Progenitor cell of endocrine pancreas (in vitro differentiated cells): ENCODE measurements at places on chromosomes 1 and 21. TPM values are rescaled to one million over a fixed set of nuclear protein-coding genes. Genes with fewer than 3 reads are reported as not detected.

DNA sequence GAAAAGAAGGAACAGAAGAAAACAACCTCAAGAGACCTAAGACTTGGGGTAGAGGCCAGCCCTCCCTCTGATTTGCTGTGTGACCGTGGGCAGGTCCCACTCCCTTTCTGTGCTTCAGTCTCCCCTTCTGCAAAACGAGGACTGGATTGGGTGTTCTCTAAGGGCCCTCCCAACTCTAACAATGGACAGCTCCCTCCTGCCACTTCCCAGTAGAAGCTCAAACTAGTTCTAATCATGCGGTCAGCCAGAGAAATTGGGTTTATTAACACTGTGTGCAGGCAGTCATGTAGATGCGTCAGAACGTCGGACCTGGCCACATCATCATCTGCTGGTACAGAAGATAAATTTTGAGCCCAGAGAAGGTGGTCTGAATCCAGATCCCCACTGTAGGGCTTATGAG is 1.6 kb upstream of the PADI4 start:
- H3K27ac ChIP-seq: no peak overlapping the region
- peaks cover 8% of the 10 kb centered on the region for H3K27me3 ChIP-seq
- no peak overlapping the region for H3K4me3 ChIP-seq
- H3K4me1 ChIP-seq: peaks cover 2% of the 10 kb centered on the region

GRCh38 chr1:68085752-68086151 is 35.3 kb upstream of the DIRAS3 start:
- no peaks in the 10 kb centered on the region for H3K36me3 ChIP-seq
- H3K27me3 ChIP-seq: no peaks in the 10 kb centered on the region
- H3K27ac ChIP-seq: no peak overlapping the region
- DNase-seq: no peak
- no peak overlapping the region for H3K4me3 ChIP-seq

DNA sequence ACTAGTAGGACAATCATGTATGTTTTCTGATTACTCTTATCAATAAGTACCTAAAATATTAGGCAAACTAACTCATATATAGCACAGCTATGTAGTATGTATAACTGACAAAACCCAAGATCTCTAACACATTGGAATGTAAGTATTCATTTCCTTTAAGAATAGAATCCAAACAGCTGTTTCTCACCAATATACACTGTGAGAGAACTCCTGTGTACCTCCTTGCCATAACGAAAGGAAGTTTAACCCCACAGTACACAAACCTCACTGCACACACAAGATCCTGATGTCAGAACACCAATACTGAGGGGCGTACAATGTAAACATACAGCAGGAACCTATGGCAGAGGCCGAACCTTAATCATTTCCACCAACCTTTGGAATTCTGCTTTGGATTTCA is 113.0 kb downstream of the SMYD3 start:
- H3K27me3 ChIP-seq: no peaks in the 10 kb centered on the region
- DNase-seq: no peak
- H3K27ac ChIP-seq: no peak overlapping the region
- no peak overlapping the region for H3K4me3 ChIP-seq

DNA sequence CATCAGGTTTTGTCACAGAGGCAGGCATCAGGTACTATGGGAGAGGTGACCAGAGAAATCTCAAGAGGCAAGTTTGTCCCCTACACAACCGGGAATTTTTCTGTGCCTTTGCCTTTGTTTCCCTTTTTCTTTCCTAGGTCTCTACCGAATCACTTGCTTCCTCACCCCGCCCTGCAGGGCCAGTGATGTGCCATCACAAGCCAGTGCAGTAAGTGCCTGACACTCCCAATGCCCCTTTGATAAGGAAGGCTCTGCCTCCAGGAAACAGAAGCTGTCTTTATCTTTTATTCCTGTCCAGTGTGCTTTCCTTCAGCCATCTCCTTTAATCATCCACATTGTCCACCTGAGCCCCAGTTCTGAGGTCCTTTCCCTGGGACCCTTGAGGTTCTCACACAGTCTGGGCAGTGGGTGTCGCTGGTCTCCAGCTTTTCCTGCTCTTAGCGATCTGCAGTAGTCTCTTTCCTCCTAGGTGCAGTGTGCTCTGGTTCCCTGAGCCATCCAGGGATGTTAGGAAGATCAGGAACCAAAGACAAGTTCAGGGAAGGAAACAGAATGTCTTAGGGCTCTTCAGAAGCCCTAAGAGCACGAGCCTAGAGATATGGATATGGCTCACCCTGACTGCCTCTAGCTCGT is 36.6 kb downstream of the GJA5 start:
- H3K27ac ChIP-seq: no peak overlapping the region
- H3K36me3 ChIP-seq: no peaks in the 10 kb centered on the region
- H3K4me3 ChIP-seq: no peak overlapping the region

DNA sequence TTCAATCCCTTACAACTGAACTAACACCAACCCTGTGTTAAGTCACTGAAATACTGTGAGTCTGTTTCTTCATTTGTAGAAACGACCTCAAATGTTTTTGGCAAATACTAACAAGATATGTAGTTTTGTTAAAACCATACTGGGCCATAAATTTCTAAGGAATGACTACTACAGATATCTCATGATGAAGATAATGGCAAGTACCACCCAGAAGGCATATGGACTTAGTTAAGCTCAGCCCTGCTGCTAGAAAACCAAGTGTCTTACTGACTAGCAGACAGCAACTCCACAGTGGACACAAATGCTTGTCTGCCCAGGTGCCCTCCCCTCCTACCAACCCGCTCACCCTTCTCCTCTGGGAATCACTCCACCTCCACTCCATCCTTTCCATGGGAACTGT is 44.5 kb upstream of the BMP8B start:
- no peak for DNase-seq

DNA sequence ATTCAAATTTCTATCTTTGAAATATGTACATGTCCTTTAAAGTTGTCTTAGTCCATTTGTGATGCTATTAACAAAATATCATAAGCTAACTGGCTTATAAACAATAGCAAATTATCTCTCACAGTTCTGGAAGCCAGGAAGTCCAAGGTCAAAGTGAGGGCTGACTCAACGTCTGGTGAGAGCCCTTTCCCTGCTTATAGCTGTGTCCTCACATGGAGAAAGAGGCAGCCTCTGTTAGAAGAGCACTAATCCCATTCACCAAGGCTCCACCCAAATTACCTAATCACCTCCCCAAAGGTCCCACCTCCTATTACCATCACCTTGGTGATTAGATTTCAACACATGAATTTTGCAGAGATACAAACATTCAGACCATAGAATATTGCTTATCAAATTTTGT is 450.1 kb upstream of the BEND5 start:
- H3K27me3 ChIP-seq: no peaks in the 10 kb centered on the region
- H3K4me1 ChIP-seq: no peaks in the 10 kb centered on the region
- H3K36me3 ChIP-seq: no peaks in the 10 kb centered on the region
- no peak overlapping the region for H3K27ac ChIP-seq
- H3K4me3 ChIP-seq: no peak overlapping the region

- DNase-seq: no peak
- no peaks in the 10 kb centered on the region for H3K4me1 ChIP-seq
- peaks cover 46% of the 10 kb centered on the region for H3K27me3 ChIP-seq
- H3K36me3 ChIP-seq: no peaks in the 10 kb centered on the region
Observed at GRCh38 chr1:46437723-46438122, 43.6 kb downstream of the FAAH start.

DNA sequence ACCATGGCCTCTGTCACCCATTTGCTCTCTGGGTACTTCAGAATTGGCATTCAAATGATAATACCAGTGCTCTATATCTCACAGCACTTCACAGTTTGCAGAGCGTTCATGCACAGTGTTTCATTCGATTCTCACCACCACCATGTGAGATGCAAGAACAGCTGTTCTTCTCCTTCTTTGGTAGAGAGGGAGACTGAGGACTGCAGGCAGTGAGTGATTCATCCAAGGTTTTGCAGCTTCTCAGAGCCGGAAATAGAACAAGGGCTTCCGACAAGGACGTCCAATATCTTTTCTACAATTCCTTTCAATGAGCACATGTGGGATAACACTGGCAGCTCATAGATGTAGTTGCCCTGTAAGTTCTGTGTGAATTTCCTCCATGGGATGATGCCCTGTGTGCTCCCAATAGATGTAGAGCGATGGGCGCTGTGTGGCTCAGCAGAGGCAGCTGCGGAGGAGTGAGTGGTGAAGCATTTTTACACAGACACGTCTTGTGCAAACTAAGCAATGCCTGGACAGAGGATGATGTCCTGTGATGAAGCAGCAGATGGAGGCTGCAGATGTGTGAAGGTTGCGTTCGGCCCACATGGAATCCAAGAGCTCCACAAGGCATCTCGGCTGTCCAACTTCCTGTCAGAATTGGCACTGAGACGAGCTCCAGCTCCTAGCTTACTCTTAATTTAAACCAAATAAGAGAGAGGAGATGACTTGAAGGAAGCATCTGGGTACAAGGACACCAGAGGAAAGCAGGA is 24.9 kb downstream of the MT1HL1 start:
- no peaks in the 10 kb centered on the region for H3K36me3 ChIP-seq
- H3K27ac ChIP-seq: no peak overlapping the region
- peaks cover 14% of the 10 kb centered on the region for H3K27me3 ChIP-seq
- H3K4me3 ChIP-seq: no peak overlapping the region

The FAM151A gene
- total RNA-seq: 0.33 TPM in 1 of 2 replicates, not detected in the other
